ENCODE measurements at places on chromosomes 16 and 17. TPM values are rescaled to one million over a fixed set of nuclear protein-coding genes. Genes with fewer than 3 reads are reported as not detected.

- DNase-seq, result no peak
These were observed 2.1 kb downstream of the MYO18A start for GRCh38 chr17:29177871-29178749.

DNA sequence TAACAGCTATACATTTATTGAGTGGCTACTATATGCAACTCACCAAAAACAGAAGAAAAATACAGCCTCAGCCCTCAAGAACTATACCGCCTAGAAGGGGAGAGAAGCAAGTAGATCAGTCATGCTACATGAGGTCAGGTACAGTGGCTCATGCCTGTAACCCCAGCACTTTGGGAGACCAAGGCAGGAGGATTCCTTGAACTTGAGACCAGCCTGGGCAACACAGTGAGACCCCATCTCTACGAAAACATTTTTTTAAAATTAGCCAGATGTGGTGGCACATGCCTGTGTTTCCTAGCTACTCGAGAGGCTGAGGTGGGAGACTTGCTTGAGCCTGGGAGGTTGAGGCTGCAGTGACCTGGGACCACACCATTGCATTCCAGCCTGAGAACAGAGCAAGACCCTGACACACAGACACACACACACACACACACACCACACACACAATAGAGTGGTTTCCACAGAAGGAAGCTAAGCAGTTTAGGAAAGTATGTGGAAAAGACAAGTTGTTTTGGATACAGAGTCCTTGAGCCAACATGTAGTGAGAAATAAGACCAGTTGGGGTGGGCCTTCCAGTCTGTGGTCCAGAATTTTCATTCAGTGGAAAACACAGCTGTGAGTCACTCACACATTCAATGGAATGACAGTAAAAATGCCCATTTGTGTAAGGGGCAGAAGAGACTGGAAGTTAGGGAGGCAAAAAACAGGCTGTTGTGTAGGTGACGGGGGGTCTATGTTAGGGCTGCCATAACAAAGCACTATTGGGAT, 10.7 kb upstream of the SNTB2 start:
- no peak for DNase-seq

- DNase-seq, result no peak
These were observed 11.0 kb downstream of the NPTX1 start for GRCh38 chr17:80465327-80465974.

GRCh38 chr17:66791347-66791746, 43.6 kb upstream of the CACNG5 start:
- no peak for DNase-seq

The FMNL1 gene
- total RNA-seq, result 7.3 TPM

The ITGAX gene
- 0.33 TPM for total RNA-seq

The FAM20A gene
- 2.0 TPM for total RNA-seq
